ENCODE measurements at places on chromosomes 6 and 20. TPM values are rescaled to one million over a fixed set of nuclear protein-coding genes. Genes with fewer than 3 reads are reported as not detected.

The LCA5 gene
- 0.21 TPM for total RNA-seq

The TAGAP gene
- 175 TPM for total RNA-seq

The SERPINB6 gene
- total RNA-seq, result 54.9 TPM

The MUCL3 gene
- total RNA-seq, result not detected

The STX11 gene
- 38.5 TPM for total RNA-seq

The KIF6 gene
- 0.96 TPM for total RNA-seq

The ABHD12 gene
- 18.4 TPM for total RNA-seq

GRCh38 chr6:65595540-65595939 lies 111.5 kb downstream of the EYS start:
- no peaks in the 10 kb centered on the region for H3K4me1 ChIP-seq
- no peak for DNase-seq
- no peaks in the 10 kb centered on the region for H3K27me3 ChIP-seq

- no peaks in the 10 kb centered on the region for H3K4me1 ChIP-seq
- no peaks in the 10 kb centered on the region for H3K36me3 ChIP-seq
- H3K4me3 ChIP-seq, result no peak overlapping the region
Measured at GRCh38 chr20:47125758-47126591, 230.5 kb downstream of the ZMYND8 start.

GRCh38 chr20:1876217-1876921 lies 18.8 kb upstream of the SIRPA start:
- H3K4me3 ChIP-seq, result no peak overlapping the region
- DNase-seq, result no peak
- H3K36me3 ChIP-seq, result no peaks in the 10 kb centered on the region
- no peak overlapping the region for H3K27ac ChIP-seq
- H3K27me3 ChIP-seq, result peaks cover 9% of the 10 kb centered on the region

DNA sequence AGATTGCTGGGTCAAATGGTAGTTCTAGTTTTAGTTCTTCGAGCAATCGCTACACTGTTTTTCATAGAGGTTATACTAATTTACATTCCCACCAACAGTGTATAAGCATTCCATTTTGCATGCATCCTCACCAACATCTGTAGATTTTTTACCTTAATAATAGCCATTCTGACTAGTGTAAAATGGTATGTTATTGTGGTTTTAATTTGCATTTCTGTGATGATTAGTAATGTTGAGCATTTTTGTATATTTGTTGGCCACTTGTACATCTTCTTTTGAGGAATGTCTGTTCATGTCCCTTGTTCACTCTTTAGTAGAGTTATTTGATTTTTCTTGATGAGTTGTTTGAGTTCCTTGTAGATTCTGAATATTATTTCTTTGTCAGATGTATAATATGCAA lies 236.2 kb downstream of the GRM1 start:
- no peaks in the 10 kb centered on the region for H3K27me3 ChIP-seq
- H3K27ac ChIP-seq, result no peak overlapping the region
- no peak overlapping the region for H3K4me3 ChIP-seq

DNA sequence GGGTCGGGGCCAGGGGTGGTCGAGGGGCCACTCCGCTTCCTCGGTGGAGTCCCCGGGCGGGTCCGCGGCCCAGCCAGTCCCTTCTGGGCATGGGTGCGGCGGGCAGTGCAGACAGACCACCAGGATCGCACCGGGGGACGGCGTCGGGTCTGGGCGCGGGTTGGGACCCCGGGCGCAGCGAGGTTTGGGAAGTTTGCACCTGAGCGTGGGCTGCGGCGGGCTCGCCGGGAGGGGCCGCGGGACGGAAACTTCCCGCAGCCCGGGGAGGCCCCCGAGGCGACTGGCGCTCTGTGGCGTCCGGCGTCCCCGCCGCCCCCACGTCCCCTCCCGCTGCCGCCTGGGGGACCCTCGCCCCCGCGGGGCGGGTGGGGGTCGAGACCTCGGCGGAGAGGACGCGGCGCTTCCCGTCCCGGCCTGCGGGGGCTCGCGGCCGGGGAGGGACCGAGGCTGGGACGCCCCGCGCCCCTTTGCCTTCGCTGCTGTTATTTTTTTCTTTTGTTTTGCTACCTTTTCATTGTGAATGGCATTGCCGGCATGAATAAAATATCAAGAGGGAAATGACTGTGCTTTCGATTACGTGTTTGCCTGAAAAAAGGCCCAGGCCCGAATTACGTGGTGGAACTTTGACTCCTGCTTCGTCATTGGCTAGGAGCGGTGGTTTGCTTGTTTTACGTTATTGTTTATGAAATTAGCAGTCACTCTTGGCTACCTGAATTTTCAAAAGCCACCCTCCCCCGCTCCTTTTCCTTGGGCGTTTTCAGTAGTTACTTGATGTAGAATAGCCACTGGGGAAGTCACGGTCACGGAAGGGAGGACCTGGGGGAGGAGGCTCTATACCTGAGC lies 703 bp downstream of the SNX9 start:
- H3K27ac ChIP-seq, result peak overlapping the region; percentile 95
- peaks cover 49% of the 10 kb centered on the region for H3K4me1 ChIP-seq
- H3K36me3 ChIP-seq, result peaks cover 30% of the 10 kb centered on the region
- H3K4me3 ChIP-seq, result peak overlapping the region; percentile 92
- H3K27me3 ChIP-seq, result no peaks in the 10 kb centered on the region

DNA sequence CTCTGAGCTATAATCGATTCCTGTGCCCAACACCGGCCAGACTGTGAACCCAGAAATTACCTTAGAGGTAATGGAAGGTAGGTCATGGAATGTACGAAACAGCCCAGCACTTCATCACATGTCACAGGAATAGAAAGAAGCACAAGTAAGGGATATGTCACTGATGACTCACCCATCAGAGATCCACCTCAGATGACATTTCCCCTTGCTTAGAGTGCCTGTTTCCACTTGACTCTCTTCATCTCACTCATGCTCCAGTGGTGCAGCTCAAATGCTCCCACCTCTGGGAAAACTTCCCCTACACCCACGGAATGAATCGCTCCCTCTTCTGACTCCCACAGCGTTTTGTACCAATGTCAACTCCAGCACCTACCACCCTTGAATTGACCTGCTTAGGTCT lies 381.6 kb upstream of the CNR1 start:
- no peaks in the 10 kb centered on the region for H3K36me3 ChIP-seq
- no peak overlapping the region for H3K27ac ChIP-seq
- H3K4me3 ChIP-seq, result no peak overlapping the region
- peaks cover 3% of the 10 kb centered on the region for H3K4me1 ChIP-seq
- H3K27me3 ChIP-seq, result no peaks in the 10 kb centered on the region

DNA sequence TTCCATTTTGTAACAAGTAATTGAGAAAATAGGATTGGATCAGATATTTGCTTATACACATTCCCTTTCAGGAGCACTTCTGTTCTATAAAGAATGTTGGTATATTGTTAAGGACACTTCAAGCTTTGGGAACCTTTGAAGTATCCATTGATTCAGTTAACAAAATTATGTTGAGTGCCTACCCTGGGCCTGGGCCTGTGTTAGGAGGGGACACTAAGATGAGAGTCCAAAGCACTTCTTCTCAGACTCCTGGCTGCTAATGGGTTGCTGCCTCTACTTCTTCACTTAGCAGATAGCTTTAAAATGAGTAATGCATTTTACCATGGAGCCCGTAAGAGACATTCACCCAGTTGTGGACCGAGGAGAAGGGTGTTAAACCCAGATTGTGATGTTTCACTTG lies 40.3 kb downstream of the PTPN1 start:
- no peaks in the 10 kb centered on the region for H3K27me3 ChIP-seq
- peaks cover 52% of the 10 kb centered on the region for H3K4me1 ChIP-seq
- peaks cover 22% of the 10 kb centered on the region for H3K36me3 ChIP-seq
- no peak for DNase-seq
- H3K4me3 ChIP-seq, result no peak overlapping the region

DNA sequence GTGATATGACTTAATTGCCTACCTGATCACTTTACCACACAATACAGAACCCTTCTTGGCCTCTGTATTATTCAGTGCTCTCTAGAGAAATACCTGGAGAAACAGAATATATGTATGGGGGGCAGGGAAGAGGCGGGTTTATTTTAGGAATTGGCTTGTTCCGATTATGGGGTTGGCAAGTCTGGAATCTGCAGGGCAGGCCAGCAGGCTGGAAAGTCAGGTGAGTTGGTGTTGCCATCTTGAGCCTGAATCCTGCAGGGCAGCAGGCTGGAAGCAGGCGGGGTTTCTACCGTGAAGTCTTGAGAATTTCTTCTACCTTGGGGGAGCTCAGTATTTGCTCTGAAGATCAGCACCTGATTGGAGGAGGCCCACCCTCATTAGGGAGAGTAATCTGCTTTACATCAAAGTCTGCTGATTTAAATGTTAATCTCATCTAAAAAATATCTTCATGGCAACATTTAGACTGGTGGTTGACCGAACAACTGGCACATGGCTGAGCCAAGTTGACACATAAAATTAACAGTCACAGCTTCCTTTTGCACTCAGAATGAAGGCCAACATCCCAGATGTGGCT lies 193.9 kb downstream of the ZDHHC14 start:
- H3K36me3 ChIP-seq, result peaks cover 2% of the 10 kb centered on the region
- no peak for DNase-seq
- peaks cover 20% of the 10 kb centered on the region for H3K4me1 ChIP-seq
- no peaks in the 10 kb centered on the region for H3K27me3 ChIP-seq
- no peak overlapping the region for H3K27ac ChIP-seq
- no peak overlapping the region for H3K4me3 ChIP-seq

- H3K27me3 ChIP-seq, result no peaks in the 10 kb centered on the region
- DNase-seq, result no peak
- H3K36me3 ChIP-seq, result peaks cover 22% of the 10 kb centered on the region
- peak overlapping the region; percentile 95 for H3K4me3 ChIP-seq
Measured at GRCh38 chr20:6007529-6008103, 46.2 kb downstream of the LRRN4 start.

- peaks cover 1% of the 10 kb centered on the region for H3K4me1 ChIP-seq
- no peak for DNase-seq
- H3K27me3 ChIP-seq, result no peaks in the 10 kb centered on the region
Measured at GRCh38 chr20:8796088-8796660, 272.7 kb upstream of the PLCB4 start.
